MV-4-11 (cell line): ENCODE measurements at places on chromosomes 6 and 20.

- no peak for DNase-seq
Measured at GRCh38 chr6:132236744-132237143, 164.5 kb downstream of the MOXD1 start.

DNA sequence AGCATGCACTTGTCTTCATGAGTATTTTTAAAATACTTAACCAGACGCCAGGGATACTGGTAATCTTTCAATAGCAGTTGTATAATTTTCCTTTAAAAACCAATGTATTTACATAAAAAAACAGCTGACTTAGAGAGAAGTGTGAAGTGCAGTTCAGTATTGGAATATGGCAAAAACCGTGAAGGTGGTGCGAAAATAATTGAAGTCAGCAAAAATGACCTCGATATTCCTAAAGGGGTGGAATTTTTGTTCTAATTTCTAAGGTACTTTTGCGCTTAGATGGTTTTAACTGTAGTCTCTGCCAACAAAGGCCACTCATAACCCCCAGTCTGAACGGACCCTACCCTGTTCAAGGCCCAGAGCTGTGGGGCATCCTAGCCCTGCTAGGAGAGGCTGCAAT, 25.3 kb downstream of the GNAS-AS1 start:
- no peak for DNase-seq

DNA sequence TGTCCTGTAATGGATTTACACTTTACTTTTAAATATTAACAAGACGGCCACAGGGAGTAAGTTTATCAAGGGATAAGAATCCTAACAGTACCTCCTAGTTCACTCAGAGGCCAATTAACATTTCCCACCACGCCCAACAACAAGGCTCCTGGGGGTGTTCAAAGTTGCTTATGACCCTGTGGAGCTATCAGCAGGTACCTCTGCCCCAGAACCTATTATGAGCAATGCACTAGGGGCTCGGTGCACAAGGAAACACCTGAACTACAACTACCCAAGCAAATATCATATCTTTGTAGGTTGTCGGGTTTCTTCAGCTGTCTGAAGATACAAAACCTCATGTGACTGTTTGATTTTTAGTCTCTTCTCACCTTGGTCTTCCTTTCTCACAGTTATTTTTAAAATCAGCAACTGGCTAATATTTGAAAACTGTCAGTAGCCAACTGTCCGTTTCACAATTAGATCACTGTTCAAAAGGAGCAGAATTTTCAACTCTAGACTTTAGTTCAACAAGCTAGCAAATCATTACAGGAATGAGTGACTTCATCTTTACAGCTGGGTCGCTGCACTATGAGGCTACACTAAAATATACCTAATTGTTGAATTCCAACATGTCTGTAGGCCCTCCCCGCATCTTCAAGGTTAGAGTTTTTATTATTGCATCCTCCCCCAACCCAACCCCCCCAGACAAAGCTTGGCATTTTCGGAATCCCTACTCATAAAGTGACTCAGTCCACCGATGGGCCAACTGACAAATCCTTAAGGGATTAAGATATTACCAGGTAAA, 38.1 kb downstream of the B4GALT5 start:
- DNase-seq = no peak

DNA sequence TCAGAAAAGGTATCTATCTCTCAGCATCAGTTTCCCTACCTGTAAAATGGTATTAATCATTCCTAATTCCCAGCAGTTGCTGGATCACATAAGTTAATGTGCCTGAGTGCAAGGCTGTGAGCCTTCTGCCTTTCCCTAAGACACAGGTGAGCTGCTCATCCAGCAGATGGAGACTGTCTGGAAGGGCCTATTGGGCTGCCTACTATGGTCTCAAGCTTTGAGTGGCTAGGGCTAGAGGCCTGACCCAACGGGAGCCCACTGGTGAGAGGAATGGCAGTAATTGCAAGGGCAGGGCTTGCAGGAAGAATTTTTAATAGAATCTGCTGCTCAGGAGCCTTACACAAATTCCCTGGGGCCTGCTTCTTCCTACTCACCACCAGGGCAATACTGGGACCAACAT, 4.3 kb downstream of the KHDC1 start:
- DNase-seq = no peak

DNA sequence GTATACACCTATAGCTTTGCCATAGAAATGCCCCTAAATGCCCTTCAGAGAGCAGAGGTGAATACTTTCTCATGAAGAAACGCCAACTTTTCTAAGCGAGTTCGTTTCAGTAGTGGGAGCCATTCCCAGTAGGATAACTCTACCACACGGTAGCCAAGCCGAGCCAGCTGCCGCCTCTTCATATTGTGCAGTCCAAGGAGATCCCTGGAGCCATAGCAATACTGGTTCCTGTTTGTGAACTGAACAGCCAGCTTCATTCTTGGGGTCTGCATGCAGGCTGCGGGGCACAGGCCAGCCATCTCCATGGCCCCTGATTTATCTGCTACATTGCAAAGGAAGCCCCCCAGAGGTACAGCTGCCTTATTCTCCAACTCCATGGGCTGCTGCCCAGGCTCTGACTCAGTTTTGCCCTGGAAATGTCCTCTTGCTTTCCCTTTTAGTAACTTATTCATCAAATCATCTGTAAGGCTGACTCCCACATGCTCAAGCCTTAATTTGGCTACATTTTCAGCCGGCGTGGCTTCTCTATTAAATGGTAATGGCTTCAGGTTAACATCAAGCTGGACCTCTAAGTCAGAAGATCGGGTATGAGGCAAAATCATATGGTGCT, 12.8 kb downstream of the FASTKD5 start:
- no peak for DNase-seq

GRCh38 chr6:75503291-75503690, 9.7 kb upstream of the FILIP1 start:
- no peak for DNase-seq

- DNase-seq = no peak
Measured at GRCh38 chr6:111057074-111057752, 30.1 kb upstream of the SLC16A10 start.

GRCh38 chr6:109143191-109143590, 47.9 kb downstream of the CEP57L1 start:
- DNase-seq = no peak

GRCh38 chr6:113645986-113646385, 211.2 kb upstream of the MARCKS start:
- no peak for DNase-seq

DNA sequence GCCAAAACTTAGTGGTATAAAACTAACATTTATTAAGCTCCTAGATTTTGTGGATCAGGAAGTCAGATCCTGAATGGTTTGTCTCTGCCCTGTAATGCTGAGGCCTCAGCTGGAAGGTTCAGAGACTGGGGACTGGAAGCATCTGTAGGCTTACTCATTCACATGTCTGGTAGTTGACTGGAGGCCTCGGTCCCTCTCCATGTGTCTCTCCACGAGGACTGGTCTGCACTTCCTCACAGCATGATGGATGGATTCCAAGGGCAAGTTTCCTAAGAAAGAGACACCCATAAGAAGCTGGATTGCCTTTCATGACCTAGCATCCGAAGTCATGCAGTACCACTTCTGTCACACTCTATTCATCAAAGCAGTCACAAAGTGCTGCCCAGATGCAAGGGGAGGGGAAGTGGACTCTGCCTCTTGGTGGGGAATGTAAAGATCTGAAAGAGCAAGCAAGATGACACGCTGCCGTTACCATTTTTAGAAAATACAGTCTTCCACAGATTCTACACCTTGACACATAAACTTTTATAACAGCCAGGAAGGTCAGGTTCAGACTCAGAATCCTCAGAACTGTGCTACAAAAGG, 17.2 kb upstream of the MDGA1 start:
- no peak for DNase-seq

DNA sequence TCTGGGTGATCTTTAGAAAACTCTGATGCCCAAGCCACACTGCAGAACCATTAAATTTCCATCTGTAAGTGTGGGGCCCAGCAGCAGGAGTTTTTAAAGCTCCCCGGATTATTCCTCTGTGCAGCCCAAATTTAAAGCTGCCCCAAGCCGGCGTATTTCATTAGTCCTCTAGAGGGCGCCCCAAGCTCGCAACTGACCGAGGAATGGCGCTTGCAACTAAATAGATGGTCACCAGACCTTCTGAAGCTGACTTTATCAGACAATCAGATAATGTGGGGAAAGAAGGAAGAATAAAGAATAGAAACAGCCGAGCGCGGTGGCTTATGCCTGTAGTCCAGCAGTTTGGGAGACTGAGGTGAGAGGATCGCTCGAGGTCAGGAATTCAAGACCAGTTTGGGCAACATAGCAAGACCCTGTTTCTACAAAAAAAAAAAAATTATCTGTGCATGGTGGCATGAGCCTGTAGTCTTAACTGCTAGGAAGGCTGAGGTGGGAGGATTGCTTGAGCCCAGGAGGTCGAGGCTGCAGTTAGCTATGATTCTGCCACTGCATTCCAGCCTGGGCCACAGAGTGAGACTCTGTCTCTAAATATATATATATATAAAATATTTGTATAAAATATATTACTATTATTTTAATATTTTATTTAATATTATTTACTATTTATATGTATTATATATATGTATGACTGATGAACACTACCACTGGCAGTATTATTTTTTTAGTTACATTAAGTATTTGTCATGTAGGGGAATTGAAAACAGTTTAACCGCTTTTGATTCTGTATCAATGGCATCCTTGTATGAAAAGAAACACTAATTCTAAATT, 56.0 kb downstream of the OTOR start:
- no peak for DNase-seq

- no peak for DNase-seq
Measured at GRCh38 chr6:117558818-117559217, 43.5 kb downstream of the GOPC start.

- DNase-seq = peak; percentile 10
Measured at GRCh38 chr6:5084781-5085647, at the start of gene PPP1R3G. Gene PPP1R3G, plus strand, starts transcription at chr6:5085341. Its CDS starts 145 bp downstream, at chr6:5085486.

- no peak for DNase-seq
Measured at GRCh38 chr6:45942953-45943352, 72.7 kb downstream of the CLIC5 start.

GRCh38 chr20:62618611-62619529, 23.4 kb upstream of the SLCO4A1 start:
- DNase-seq = peak; percentile 34

DNA sequence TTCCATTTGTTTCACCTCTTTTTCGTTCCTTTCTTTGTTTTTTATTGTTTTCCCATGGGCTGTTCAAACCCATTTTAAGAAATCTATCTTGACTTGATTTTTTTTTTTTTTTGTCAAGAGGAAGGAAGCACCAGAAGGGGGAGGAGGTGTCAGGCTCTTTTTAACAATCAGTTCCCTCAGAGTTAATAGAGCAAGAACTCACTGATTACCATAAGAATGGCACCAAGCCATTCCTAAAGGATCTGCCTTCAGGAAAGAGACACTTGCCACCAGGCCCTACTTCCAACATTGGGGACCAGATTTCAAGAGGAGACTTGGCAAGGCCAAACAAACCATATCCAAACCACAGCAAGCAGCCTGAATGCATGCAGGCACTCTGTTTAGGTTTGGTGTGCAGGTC, 168.0 kb downstream of the OTOR start:
- DNase-seq = no peak

- DNase-seq = peak; percentile 62
Measured at GRCh38 chr20:4726710-4727397, 5.1 kb downstream of the PRND start.

DNA sequence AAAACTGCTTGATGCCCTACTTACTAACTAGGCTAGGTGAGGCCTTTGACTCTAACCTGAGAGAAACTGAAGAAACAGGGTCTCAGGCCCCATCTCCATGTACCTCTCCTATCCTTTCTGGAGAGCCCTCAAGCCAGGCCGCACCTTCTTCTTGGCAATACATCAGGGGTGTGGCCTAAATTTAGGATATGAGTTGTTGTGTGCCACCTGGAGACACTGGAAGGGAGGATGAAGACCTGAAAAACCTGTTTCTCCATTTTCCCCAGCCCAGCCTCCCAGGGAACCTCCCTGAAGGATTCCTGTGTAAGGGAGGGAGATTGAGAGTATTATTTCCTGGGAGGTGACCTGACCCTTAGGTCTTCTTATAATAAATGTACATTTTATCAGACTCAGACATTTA, 3.1 kb downstream of the LY6G6D start:
- DNase-seq = no peak

DNA sequence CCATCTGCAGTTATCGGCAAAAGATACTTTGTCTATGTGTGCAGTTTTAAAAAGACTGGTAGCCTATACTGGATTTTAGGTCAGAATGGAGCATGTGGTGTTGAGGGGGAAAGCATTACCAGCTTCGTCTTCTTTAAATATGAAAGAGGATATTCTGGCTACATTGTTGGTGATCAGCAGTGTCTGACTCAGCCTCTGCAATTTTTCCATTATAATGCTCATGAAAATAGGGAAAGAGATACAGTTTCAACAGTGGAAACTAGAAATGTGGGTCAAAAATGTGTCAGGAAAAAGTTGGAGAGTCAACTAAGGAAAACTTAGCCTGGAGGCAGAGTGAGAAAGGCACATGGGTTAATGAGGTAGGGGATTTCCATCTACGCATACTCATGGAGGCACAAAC, 45.2 kb downstream of the HDGFL1 start:
- DNase-seq = no peak

- DNase-seq = no peak
Measured at GRCh38 chr6:131268303-131268702, 133.0 kb downstream of the AKAP7 start.

GRCh38 chr6:7770601-7771000, 44.7 kb downstream of the BMP6 start:
- no peak for DNase-seq

GRCh38 chr20:40945189-40945588, 83.4 kb upstream of the TOP1 start:
- DNase-seq = no peak

- no peak for DNase-seq
Measured at GRCh38 chr6:154359679-154360078, 3.1 kb upstream of the IPCEF1 start.

- DNase-seq = peak; percentile 94
Measured at GRCh38 chr6:6875818-6876470, 231.8 kb upstream of the RREB1 start.

- DNase-seq = peak; percentile 26
Measured at GRCh38 chr6:30192076-30192475, 21.1 kb downstream of the TRIM26 start.

DNA sequence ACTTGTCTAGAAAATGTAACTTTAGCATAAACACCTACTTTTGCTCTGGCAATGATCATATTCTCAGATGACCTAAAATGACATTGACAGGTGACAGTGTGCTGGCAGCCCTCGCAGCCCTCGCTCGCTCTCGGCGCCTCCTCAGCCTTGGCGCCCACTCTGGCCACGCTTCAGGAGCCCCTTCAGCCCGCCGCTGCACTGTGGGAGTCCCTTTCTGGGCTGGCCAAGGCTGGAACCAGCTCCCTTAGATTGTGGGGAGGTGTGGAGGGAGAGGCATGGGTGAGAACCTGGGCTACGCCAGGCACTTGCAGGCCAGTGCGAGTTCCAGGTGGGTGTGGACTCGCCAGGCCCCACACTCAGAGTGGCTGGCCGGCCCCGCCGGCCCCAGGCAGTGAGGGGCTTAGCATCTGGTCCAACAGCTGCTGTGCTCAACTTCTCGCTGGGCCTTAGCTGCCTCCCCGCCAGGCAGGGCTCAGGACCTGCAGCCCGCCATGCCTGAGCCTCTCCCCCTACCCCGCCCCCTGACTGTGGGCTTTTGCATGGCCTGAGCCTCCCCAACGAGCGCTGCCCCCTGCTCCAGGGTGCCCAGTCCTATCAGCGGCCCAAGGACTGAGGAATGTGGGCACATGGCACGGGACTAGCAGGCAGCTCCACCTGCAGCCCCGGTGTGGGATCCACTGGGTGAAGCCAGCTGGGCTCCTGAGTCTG, 17.2 kb downstream of the GSTA1 start:
- no peak for DNase-seq

- no peak for DNase-seq
Measured at GRCh38 chr20:50339466-50339901, 148.9 kb downstream of the CEBPB start.
